ENCODE measurements at places on chromosomes 3 and 15.
A peak's percentile ranks its signal among the peaks of the same experiment; 100 is the strongest.

DNA sequence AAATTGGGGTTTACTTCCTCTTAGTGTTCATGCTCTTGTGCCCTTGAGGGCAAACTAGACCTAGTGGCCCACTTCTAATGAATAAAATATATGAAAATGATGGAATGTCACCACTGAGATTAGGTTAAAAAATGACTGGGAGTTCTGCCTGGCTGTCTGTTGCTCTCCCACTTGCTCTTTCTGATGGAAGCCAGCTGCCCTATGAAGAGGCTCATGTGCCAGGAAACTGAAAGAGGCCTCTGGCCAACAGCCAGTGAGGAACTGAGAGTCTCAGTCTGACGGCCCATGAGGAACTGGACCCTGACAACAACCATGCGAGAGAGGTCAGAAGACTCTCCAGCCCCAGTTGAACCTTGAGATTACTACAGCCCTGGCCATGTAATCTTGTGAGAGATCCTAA is 107.1 kb upstream of the FHIT start:
- DNase-seq = no peak

DNA sequence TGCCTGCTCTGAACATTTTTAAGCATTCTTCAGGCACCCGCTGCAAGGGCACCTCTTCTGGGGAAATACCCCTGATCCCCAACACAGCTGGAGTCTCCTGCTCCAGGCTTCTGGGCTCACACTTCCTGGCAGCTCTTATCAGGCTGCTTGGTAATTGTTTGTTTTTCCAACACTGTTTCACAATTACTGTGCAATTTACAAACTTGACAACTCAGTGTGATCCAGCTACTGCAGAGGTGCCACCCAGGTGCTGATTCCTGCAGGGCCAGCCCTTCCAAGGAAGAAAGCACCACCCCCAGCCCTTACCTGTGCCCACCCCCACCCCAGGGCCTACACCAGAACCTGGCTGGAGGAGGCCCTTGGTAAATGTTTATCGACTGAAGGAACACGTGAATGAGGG is 66.5 kb downstream of the MAGEF1 start:
- DNase-seq = no peak

GRCh38 chr3:186997061-186997460 is 66.7 kb downstream of the ST6GAL1 start:
- DNase-seq = no peak

DNA sequence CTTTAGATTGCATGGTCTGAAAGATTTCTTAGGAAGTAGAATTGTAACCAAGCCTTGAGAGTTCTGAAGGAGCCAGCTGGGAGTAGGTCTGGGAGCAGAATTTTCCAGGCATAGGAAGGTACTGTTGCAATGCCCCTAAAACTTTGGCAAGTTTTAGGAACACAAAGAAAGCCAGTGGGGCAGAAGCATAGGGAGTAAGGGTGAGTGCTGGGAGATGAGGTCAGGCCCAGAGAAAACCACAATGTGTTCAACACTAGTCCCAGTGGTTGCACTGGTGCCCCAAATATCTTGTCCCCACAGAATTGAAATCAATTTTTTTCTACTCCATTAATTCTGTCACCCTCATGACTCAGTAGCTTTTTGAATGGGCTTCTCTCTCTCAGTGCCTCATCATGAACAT is 120.7 kb upstream of the GALNT15 start:
- DNase-seq = no peak

DNA sequence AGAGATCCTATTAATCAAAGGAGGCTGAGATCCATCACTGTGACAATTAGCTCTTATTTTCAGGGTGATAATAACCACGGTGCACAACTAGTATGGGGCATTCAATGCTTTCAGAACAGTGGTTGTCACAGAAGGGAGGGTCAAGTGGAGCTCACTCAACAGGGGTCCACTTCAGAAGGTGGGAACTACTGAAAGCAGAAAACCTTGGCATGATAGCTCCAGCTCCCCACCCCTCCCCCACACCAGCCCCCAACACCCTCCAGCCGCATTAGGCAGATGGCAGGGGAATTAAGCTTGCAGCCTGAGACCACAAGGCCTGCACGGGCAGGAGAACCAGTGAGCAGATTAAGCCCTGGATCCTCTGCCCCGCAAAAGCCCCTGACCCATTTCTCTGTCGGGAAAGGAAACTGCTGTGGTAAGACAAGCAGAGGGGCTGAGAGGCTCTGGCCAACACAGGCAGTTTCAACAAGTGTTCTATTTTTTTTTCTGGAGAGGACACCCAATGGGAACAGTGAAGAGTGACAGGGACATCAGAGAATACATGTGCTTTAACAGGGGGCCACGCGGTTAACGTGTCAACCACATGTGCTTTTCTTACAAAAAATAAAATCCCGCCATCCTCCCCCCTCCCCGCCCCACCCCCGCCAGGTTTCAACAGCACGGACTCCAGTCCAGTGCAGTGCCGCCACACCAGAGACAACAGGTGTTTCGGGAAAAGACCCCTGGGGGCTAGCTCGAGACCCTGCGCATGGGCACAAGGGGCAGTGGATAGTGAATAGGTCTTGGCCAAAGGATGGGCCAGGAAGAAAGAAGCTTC is 997 bp downstream of the FYCO1 start:
- DNase-seq = no peak

GRCh38 chr15:38647683-38648082 is 83.1 kb upstream of the RASGRP1 start:
- DNase-seq = no peak

- no peak for DNase-seq
These were observed 52.0 kb upstream of the CTSH start for GRCh38 chr15:78996894-78997275.

GRCh38 chr3:141271279-141272030 is 39.8 kb downstream of the PXYLP1 start:
- DNase-seq = no peak

DNA sequence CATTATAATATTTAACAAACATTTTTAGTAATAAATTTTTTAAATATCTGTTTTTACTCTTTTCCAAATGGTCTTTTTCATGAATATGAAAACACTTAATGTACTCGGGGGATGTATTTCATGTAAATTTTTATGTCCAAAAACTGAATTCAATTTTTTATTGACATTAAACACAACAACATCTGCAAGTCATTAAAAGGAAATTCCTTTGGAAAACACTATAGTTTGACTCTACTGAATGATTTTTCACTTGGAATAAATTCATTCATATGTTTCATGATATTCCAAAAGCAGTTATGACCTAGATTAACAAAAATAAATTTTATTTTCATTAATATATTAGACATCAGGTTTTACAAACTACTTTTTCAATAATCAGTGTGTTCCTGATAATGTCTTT is 239.8 kb upstream of the AGTR1 start:
- DNase-seq = no peak

- DNase-seq = peak; percentile 21
These were observed 736 bp downstream of the ARHGEF26 start for GRCh38 chr3:154121701-154122551.

GRCh38 chr15:64897345-64897985 is 14.2 kb upstream of the ANKDD1A start:
- no peak for DNase-seq

- no peak for DNase-seq
These were observed 276.0 kb downstream of the SOX2 start for GRCh38 chr3:181987736-181988135.

- no peak for DNase-seq
These were observed 7.8 kb upstream of the ISLR2 start for GRCh38 chr15:74122403-74123130.

DNA sequence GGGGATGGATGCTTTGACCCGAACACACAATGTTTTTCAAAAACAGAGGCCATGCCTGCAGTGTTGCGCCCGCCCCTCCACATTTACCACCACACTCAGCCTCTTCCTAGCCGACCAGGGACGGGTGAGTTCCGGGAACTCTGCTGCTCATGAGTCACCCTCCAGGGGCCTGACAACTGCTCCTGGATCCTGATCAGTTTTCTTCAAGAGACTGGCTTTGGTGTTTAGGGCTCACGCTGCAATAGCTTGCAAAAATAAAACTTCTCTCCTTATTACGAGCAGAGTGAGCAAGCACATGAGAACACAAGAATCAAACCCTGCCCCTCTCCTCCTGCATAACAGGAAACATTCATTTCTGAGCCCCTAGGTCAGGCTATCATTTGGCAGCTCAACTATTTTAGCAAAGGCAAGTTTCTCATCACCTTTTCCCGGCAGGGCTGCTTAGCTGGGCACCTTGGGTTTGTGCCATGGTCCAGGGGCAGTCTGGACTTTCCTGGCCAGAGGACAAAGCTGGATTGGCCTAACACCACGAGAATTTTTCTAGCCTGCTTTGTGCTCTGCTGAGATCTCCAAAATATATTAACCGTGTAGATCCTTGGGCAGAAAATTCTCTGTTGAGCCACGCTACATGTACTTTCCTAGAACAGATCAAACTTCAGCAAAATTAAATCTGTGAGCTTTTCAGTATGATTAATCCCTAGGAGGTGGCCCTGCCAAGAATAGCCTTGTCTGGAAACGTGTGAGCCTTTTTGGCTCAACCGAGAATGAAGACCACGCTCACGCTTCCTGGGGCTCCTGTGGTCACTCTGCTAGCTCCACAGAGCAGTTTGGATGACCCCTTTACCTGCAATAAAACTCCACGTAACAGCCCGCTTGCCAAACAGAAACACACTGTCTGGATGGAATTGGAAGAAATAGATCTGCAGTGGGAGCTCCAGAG is 52.7 kb upstream of the SPATA12 start:
- no peak for DNase-seq

DNA sequence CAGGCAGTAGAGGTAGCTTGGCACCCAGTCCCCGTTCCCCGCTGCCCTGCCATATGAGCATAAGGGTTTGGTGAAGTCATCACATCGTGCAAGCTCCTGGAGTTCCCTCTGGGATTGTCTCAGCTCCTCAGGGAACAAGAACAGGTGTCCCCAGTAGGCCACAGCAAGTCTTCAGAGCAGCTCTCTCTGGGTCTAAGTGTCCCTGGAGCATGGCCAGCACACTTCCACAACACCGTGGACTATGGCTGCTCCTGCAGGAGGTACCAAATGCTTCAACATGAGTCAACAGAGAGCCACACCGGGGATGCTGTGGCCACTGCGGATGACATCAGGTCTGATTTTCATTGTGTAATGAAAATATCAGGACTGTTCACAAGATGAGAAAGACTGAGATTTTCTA is 23.1 kb downstream of the ABHD6 start:
- DNase-seq = no peak

GRCh38 chr3:101950510-101950909 is 101.2 kb downstream of the NFKBIZ start:
- DNase-seq = no peak

DNA sequence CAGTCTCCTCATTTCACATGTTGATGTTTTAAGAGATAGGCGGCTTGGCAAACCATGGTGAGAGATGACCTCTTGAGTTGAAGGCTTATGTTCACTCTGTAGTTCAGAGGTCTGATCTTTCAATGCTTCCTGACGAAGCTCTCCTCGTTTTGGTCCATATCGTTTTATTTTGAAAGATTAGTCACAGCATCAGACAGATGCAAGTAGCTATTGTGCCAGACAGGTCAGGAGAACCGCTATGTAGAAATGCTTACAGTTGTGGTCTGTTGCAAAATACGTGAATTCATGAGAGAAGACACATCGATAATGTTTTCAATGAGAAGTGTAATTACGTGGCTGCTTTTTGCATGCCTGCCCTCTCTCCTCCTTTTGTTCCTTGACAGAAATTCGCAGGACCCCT is 47.5 kb downstream of the CHL1 start:
- DNase-seq = no peak

DNA sequence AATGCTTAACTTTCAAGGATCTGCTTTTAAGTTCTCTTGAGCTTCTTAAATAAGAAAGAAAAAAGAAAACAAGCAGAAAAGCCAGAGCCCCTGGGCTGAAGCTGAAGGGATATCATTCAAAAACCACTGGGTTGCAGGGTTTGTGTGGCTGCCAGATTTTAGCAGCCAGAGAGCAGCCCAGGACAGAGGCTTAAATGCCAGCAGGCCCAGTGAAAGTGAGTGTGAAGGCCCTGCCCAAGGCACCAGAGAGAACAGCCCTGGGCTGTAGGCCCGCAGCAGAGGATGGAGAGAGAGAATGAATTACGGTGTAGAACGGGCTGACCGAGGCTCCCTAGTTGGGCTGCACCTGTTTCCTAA is 106.3 kb upstream of the BOC start:
- no peak for DNase-seq

GRCh38 chr3:44962621-44963393 is 13.2 kb downstream of the ZDHHC3 start:
- DNase-seq = no peak

- DNase-seq = no peak
These were observed 54.8 kb downstream of the ATP13A4 start for GRCh38 chr3:193499801-193500485.

DNA sequence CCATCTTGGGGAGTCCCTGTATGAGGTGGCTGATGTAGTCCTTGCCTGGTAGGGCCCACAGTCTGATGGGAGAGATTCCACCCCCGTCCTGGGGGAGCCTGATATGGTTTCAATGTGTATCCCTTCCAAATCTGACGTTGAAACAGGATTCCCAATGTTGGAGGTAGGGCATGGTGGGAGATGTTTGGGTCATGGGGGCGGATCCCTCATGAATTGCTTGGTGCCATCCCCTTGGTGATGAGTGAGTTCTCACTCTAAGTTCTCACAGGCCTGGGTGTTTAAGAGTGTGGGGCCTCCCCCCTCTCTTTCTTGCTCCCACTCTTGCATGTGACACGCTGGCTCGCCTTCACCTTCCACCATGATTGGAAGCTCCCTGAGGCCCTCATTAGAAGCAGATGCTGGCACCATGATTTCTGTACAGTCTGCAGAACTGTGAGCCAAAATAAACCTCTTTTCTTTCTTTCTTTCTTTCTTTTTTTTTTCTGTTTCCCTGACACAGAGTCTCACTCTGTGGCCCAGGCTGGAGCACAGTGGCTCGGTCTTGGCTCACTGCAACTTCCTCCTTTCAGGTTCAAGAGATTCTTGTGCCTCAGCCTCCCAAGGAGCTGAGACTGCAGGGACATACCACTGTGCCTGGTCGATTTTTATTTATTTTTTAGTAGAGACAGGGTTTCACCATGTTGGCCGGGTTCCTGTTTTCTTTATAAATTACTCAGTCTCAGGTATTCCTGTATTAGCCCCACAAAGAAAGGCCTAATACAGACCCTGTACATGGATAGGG is 28.6 kb downstream of the ITGA11 start:
- no peak for DNase-seq

DNA sequence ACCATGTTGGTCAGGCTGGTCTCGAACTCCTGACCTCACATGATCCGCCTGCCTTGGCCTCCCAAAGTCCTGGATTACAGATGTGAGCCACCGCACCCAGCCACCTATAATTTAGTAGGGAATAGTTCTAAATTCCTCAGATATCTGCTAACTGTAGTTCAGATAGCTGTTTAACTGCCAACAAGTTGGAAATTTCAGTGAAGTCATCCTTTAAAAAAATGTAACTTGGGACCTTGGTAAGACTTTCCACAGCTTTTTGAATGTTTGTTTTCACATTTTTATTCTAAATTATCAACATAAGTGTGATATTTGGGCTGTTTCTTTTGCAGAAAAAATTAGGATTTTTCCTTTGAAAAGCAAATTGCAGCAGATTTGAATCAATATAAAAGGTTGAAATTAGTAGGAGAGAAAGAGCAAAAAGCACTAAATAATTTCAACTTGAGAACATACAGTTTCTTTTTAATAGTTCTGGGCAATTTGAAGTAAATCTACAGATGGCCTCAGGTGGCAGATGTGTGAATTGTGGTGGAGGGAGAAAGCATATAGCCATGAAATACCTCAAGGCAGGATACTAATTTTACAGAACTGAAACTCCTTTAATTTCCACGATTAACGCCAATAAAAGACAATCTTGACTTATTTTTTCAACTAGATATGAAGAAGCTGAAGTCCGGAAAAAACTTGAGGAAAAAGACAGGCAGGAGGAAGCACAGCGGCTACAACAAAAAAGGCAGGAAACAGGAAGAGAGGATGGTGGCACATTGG is 34.3 kb downstream of the USP8 start:
- no peak for DNase-seq
